ENCODE measurements at places on chromosomes 16 and 17.

DNA sequence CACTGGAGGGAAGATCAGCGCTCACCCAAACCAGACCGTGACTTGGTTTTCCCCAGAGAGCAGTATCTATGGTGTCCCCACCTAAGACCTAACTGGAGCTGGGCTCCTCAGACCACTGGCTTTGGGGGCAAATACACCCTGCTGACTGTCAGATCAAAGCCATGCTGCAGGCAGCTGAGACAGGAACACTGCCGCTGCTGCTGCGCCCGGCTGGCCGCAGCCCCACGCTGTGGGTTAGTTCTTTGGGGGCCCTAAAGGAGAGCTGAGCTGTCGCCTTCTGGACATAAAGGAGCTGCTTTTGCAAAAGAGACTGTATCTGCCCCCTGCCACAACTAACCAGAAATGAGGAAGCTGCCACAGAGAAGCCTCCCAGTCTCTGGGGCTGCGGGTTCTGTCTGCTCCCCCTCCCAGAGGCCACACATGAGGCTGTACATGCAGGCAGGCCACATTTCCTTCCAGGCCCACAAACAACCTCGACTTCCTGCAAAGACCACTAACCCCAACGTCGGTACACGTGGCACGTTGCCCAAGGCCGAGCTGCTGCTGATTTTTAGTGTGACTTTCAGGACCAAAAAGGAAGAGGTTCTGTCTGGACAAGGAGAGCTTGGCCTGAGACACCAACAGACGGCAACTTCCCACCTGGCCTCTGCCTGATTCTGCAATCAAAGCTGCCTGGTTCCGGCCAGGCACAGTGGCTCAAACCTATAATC, 18.2 kb upstream of the ABR start:
- DNase-seq = peak; percentile 46

GRCh38 chr17:74197801-74198200, 5.7 kb upstream of the RPL38 start:
- no peak for DNase-seq

- DNase-seq = peak; percentile 37
Measured at GRCh38 chr17:9676820-9677310, 31.5 kb downstream of the USP43 start.

GRCh38 chr17:63189082-63189481, 223.0 kb downstream of the TANC2 start:
- peak; percentile 61 for DNase-seq

- peak; percentile 51 for DNase-seq
Measured at GRCh38 chr17:31092475-31093064, 2.2 kb upstream of the NF1 start.

DNA sequence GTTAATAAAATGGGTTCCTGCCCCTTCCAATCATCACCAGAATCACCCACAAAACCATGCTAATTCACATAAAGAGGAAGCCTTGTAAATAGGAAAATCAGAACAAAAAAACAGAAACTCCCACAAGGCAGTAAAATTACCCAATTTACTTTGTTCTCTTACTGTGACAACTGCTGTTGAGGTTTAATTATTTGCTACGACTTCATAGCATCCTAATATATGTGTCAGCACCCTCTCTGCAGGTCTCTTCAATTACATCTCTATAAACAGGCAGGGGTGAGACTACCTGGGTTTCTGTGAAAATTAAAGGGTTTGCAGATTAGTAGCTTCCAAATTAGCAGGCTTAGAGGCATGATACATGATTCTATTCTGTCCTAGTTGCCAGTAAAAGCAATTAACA, 2.7 kb downstream of the WDR59 start:
- DNase-seq = no peak

DNA sequence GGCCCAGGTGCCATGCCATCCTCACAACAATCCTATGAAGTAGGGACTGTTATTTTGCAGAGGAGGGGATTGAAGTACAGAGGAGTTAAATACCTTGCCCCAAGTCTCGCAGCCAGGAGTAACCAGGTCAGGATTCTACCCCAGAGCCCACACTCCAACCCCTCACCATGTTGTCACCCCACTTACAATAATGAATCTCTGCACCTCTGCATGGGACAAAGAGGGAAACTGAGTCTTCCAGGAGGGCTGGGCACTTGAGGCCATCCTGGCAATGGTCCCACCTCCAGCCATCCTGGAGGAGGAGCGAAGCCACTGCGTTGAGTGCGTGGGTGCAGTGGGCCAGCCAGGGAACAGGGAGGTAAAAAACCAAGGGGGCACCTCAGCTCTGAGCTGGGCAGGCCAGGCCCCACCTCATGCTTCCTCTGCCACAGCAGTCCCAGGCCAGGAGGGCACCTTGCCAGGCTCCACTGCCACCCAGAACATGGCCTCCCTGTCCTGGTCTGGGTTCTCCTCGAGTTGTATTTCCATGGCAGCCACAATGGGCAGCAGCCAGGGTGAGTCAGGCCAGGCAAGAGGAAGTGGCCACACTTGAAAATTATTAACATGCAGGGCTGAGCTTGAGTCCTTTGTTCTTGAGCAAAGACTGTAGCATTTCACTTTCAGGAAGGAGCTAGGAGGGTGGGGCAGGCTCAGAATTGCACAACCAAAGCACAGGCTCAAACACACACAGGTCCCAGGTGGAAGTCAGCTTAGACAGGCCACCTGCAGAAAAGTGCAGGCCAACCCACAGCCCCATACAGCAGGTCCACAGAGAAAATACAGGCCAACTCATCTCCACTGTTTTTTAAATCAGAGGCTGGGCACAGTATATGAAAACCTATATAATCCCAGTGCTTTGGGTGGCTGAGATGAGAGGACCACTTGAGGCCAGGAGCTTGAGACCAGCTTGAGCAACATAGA, 52.1 kb downstream of the CUEDC1 start:
- DNase-seq = peak; percentile 87

DNA sequence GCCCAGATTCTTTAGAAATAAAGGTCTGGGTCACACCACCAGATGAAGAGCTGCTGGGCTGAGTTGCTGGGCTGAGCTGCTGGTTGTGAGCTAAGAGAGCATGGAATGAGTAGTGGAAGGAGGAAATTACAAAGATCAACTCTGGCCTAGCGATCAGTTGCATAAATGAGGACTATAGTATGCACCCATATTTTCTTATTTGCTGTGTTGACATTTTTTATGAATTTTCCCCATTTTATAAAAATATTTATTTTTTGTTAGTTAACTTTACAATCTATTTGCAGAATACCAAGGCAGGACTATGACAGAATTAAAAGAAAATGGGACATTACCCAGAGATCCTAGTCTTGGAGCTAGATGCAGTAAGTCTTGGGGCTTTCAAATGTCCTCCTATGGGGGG, 23.6 kb upstream of the SLC13A2 start:
- DNase-seq = no peak

DNA sequence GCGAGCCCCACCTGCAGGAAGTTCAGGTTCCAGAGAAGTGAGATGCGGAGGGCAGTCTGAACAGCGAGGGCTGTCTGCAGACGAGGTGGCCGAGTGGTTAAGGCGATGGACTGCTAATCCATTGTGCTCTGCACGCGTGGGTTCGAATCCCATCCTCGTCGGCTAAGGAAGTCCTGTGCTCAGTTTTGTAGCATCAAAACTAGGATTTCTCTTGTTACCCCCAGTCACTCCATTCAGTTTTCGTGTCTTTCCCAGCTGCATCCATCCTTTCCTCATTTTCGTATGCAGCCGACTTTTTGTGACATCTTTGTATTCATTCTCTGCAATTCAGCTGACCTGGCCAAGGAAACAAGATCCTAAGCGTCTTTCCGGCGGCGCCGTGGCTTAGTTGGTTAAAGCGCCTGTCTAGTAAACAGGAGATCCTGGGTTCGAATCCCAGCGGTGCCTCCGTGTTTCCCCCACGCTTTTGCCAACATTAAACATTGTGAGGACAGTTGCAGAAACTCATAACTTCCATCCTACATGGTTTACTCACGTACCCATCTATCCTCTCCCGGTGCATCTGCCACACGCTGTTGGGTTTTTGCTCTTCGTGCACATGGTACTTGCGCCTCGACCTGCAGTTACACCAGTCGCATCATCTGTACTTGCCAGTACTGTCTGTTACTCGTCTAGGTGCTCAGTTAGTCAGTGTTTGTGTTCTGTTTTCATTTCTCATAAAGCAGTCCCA, 3.0 kb downstream of the BORCS6 start:
- peak; percentile 96 for DNase-seq

- DNase-seq = peak; percentile 65
Measured at GRCh38 chr16:72537664-72538063, 365.7 kb upstream of the PMFBP1 start.

GRCh38 chr16:24357511-24357910, 101.4 kb downstream of the CACNG3 start:
- DNase-seq = no peak

GRCh38 chr16:20084624-20085226, 11.0 kb upstream of the GPR139 start:
- no peak for DNase-seq

DNA sequence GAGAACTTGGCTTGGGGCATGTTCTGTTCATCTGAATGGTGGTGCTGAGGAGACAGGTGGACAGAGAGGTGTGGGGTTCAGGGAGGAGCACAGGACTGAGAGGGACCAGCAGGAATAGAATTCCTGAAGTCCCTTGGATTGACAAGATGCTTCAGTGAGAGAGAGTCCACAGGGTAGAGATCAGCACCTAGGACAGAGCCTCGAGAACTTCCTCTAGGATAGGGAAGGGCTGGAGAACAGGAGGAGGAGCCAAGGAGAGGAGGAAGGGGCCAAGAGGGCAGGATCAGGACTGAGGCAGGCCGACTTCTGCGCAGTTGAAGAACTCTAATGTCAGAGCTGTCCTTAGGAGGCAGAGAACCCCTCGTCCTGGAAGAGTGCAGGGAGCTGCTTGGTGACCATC, 138.4 kb downstream of the PRKCB start:
- no peak for DNase-seq

DNA sequence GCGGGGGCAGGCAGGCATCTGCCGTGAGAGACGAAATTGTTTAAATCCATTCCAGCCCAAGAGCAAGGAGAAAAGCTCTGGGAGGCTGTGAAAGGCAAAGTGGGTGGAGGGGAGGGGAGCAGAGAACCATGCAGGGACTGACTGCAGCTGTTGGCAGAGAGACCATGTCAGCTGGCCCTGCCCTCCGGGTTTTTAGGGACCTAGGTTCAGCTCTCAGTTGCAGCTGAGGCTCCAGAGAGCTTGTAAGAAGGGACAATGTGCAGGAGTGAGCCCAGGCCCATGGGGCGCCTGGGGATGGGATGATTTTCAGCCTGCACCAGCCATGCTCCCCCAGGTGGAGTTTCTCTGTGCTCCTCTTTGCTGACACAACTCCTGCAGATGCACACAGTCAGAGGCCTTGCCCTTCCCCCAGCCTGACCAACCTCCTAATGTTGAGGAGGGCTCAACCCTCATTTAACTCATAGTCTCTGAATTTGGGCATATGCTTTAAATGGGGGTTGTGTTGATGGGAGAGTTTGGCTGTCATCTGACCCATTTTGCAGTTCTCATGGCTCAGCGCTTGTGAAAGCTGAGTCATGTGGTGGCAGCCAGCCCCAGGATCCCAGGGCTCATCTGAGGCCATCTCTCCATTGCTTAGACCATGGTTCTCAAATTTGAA, 70.9 kb downstream of the PLXDC1 start:
- DNase-seq = peak; percentile 84

DNA sequence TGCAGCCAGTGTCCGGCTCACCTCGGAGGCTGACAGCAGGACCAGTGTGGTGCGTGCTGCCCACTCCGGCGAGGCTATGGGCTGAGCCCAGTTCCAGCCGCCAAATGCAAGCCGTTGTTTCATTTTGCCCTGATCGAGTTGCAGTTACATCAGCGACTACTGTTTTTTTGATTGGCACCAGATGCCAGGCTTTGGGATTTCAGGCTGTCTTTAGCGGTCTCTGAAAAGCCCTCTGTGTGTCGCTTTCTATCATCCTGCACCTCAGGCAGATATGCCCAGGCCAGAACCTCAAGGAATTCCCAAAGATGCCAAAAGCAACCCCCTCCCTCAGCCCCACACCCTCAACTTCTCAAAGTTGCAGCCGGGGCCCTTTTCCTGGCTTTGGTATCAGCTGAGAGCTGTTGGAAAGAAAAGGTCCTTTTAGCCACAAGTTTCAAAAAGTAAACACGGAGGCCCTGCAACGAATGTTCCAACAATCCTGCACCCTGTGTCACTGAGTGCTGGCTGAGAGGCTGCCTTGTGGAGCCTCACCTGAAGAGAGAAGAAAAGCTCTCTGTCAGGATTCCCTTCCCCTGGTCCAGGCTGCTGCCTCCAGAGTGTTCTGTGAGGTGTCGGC, 58.9 kb downstream of the WWP2 start:
- DNase-seq = peak; percentile 70

DNA sequence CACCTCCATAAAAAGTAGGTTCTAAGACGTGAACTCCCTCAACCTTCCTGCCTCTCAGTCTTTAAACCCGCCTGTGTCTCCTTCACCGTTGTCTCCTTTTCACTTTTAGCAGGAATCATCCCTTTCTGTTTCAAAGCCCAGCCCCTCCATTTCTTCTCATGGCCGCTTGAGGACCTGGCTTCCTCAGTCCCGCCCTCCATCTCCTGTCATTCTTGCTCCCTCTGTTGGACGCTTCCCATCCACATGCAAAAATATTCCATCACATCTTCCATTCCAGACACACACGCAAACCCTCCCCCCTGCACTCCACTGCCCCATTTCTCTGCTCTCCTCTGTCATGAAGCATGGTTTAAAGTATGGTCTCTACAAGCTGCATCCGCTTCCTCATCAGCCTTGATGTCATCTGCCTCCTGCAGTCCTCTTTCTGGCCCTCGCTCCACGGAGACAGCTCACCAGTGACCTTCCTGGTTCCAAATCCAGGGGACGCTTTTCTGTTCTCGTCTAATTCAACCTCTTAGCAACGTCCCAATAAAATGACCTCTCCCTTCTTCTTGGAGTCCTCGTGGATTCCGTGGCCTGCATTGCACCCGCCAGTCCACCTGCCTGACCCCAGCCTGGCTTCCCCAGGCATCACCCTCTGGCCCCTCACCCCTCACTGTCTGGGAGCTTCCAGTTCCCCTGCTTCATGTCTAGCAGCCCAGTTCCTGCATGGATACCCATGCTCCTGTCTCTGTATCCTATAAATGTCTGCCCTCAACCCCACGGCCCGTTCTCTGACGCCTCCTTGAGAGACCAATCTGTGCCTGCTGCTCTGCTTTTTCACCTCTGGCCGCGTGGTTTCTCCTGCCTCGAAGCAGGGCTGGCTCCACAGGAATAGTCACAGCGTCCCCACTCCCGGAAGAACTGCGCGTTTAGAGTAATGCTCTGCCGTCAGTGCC, 26.2 kb downstream of the ANKRD40 start:
- peak; percentile 89 for DNase-seq

GRCh38 chr16:77499373-77500285, 64.8 kb upstream of the ADAMTS18 start:
- peak; percentile 26 for DNase-seq

DNA sequence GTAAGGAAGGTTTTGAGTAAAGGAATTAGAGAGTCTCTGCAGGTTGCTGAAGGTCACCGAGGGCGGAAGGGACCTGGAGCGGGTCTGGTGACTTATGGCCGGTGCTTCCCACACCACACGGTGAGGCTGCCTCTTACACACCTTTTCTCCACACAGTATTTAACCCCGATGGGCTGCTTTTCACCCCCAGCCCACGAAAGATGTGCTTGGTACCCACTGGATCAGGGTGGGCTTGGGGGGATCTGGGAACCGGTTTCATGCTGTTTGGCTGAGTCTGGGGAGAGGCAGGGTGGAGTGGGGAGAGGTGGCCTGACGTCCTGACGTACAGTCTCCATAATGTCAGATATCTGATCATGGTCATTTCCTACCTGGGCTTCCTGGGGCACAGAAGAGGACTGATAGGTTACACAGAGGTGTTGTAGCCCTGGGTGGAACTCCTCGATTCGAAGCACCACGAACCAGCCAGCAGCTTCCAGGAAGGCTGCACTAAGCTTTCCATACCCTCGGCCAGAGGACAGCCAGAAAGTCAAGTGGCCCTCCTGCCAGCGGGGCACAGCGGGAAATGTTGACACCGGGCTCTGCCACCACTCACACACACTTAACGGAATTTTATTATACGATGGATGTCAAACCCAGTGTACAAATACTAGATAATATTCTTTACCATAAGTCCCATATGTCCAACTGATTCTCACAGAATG, 34.0 kb downstream of the OR1D5 start:
- DNase-seq = no peak
